ENCODE measurements at places on chromosomes 3 and 15.

GRCh38 chr3:112761062-112761638 lies 85.5 kb downstream of the CD200R1L start:
- no peak for DNase-seq

DNA sequence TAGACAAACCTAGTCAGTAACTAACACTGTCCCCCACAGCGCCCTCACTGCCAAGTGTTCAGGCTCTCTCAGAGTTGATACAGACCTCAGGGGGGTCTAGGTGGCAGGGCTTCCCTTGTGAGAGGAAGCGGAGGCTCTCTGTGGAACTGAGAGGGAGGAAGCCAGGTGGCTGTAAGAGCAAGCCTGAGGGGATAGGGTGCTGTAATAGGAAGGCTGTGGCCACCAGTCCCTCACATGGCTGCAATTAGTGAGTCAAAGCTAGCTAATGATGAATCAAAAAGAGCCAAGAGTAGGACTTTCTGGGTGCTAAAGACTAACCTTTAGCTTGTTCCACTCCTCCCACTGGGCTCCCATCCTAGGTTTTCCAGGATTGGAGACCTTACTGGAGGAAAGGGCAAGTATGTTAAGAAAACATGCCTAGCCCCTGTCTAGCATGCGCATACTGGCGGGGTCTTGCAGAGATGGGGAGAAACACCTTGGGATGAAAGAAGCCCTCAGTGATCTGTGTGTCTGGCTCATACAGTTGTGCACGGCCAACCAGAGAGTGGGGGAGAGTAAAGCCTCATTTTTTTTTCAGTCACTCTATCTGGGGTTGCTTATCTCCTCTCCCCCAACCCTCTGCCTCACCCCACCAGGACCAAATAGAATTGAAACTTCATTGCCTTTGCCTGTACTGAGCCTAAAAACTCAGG lies 13.3 kb upstream of the SOX2 start:
- DNase-seq = no peak

DNA sequence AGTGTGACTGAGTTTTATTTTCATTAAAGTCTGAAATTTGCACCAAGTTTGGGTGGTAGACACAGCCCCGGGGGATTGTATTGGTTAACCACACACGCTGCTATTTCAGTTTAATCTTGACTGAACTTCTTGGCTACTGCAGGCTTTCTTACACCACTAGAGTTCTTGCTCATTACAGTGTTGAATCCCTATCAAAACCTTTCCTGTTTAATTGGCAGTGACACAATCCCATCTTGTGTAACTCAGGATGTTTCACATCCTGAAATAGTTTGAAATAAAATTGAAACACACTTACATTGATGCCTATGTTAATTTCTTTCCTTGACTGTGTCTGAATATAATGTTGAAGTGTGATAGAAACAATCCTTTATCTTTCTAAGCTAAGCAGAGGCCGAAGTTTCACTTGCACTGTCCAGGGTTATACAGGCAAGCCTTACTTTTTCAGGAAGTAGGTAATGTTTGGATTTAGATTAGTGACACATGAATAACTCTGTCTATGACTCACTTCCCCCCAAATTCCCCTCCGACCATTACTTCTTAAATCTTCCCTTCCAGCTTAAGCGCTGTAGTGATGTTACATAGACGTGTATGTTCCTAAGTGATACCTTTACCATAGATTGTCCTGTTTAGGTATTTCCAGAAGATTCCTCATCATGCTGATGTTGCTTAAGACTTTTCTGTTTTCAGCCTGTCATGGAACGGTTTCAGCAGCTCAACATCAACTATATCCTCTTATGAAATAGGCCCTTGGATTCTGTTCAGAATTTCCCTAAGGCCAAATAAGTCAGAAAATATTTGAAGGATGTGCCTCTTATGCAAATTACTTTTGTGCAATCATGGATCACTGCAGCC lies 16.8 kb downstream of the ATG7 start:
- DNase-seq = no peak

- DNase-seq = no peak
Measured at GRCh38 chr3:189467451-189467850, 163.7 kb upstream of the TP63 start.

- no peak for DNase-seq
Measured at GRCh38 chr3:186290796-186291195, 71.2 kb downstream of the DGKG start.

- DNase-seq = no peak
Measured at GRCh38 chr15:65767895-65768294, 24.2 kb downstream of the DENND4A start.

- no peak for DNase-seq
Measured at GRCh38 chr3:176926688-176927087, 270.6 kb downstream of the TBL1XR1 start.

- DNase-seq = no peak
Measured at GRCh38 chr3:4950351-4950784, 28.9 kb upstream of the BHLHE40 start.

DNA sequence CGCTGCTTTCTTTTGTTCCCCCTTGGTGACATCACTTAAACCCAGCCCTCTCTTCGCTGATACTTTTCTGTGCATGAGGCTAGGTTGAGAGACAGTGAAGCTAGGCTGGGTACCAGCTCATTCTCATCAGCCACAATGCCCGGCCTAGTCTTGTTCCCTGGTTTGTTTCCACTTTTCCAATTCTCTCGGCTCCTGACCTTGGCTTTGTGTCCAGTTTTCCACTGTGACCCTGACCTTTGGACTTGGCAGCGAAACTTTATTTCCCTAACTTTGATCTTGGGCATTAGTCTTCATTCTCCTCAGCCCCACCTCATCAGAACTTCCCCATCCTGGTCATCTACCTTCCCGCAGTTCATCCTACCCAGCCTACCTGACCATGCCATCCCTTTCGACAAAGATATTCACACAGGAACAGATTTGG lies 908 bp upstream of the ADPGK start:
- DNase-seq = no peak

DNA sequence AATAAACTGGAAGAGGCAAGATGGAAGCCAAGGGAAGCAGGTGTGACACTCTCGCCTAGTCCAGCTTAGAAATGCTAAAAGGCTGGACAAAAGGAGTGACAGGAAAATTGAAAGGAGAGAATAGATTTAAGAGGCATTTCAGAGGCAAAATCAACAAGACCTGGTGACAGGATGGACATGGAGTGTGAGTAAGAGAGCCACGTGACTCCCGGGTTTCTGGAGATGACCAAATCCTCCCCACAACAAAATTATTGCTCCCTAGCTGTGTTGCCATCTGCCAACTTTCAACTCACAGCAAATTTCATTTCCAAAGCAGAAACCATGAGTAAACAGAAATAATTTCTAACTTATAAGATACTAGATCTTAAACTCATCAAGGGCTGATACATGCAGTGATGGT lies 52.6 kb downstream of the MTHFS start:
- DNase-seq = no peak

- no peak for DNase-seq
Measured at GRCh38 chr15:101346928-101347327, 51.9 kb upstream of the SNRPA1 start.

DNA sequence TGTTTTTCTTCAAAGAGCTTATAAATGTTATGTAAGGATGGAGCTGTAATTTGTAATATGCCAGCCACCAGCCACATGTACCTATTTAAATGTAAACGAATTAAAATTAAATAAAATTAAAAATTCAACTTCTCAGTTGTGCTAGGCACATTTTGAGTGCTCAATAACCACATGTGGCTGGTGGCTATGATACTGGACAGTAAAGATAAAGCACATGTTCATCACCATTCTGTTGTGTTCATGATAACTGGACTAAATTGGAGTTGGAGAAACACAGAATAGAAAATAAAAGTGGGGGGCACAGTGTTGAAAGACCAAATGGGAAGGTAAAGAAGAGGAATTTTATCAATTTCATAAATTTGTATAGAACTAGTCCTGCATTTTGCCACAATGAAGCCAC lies 49.8 kb upstream of the DAZL start:
- no peak for DNase-seq

DNA sequence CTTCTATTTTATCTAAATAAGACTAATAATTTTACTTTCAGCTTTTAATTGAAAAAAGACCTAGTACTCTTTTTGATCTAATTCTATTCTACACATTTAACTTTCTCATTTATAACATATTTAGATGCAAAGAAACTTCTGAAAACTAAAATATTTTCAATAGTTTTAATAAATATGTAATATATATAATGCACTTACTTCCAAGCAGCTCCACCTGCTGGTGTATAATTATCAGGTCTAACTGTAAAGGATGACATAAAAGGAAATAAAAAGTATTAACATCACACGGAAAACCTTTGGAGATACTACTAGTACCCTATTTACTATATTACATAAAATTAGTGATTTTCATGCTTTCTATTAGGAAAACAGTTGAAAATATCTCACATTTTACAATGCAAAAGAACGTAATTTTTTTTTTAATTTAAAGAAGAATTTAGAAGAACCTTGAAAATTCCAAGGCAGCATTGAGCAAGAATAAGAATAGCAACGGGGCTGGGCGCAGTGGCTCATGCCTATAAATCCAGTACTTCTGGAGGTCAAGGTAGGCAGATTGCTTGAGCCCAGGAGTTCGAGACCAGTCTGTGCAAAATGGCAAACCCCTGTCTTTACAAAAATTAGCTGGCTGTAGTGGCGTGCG lies 10.2 kb downstream of the PLSCR5 start:
- DNase-seq = no peak

GRCh38 chr15:70670680-70671079 lies 92.7 kb downstream of the UACA start:
- DNase-seq = no peak

DNA sequence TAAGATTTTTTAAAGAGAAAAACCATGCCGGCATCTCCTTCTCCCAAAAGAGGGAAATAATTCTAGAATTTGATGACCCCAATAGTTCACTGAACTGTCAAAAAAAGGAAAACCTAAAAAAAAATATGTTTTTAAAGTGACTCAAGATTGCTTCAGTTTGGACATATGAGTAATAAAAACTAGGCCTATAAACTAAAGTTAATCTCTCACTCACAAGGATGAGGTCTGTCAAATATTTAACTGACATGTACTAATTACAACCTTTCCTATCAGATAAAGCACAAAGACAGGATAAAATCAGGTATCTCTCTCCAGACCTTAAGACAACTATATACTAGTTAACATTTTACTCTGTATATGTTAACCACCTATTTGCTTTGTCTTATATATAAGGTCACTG lies 231.9 kb downstream of the NSUN3 start:
- DNase-seq = no peak

DNA sequence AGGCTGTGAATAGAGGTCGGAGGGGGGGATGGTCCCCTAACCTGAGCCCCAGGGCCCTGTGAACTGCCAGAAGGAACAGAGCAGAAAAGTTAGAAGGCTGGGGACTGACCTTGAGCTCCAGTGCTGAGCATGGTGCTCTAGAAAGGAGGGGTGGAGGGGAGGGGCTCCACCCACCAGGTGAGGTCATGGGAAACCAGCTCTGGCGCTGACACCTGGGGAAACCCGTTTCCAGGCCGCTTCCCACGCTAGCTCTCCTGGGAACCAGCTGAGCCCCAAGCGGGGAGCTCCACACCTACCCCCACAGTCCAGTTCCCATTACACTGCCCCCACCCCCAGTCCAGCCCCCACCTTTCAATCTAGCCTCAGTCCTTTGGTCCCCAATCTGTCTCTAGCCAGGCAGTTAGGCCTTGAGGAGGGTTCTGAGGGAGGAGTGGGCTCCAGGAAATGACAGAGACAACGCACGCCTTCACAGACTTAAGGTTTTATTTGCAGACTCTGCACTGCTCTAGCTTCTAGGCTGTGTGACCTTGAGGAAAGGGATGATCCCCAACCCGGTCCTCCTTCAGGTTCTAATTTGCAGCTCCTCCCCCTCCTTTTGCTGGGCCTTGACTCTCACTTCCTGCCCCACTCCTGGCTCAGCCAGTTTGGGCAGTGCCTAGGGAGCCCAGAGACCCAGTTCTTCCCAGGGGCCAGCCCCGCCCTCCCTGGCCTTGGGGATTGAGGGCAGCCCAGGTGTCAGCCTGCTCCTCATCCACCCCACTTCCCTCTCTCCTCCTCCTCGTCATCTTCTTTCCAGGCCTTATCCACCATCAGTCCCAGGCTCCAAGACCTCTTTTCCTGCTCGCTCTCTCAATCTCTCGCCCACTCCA lies 2.1 kb downstream of the RHOV start:
- no peak for DNase-seq

- no peak for DNase-seq
Measured at GRCh38 chr3:12423918-12424630, 60.2 kb upstream of the TSEN2 start.

- no peak for DNase-seq
Measured at GRCh38 chr3:160226026-160226907, 1.0 kb downstream of the C3orf80 start.

Measured in cortex of kidney (tissue), 1 donor.